T-helper 2 cell (primary cell): ENCODE measurements at places on chromosomes 1 and 21.

- no peak for DNase-seq
Measured at GRCh38 chr1:9389968-9390367, 97.3 kb downstream of the SPSB1 start.

DNA sequence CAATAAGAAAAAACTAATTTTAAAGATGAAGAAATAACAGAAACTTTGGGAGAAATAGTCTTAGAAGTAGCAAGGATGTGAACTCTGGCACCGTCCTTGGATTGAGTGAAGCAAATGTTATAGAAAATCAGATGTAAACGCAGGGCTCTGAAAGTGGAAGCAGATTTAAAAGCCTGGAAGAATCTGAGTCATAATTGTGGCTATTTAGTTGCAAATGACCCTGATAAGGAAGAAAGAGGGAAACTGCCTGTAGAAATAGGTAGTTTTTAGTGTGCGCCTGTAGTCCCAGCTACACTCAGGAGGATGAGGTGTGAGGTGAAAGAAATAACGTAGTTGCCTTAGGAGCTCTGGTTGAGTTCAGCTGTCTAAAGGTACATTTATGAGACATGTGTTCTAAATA lies 101.0 kb downstream of the NGF start:
- no peak for DNase-seq

DNA sequence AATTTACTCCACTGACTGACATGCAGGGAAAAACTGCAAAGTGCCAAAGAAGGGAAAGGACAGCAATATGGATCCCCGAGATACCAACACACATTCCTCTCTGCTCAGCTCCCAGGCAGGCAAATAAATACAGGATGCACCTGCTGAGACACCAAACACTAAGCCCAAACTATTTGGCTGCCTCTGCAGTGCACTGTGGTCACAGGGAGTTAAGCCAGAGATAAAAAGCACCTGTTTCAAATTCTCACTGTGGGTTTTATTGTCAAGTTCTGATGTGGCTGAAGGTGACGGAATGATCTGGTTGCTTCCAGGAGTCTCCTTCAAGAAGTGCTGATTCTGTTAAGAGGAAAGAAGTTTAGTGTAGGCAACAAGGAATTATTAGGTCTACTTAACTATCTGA lies 17.7 kb downstream of the TEX38 start:
- no peak for DNase-seq

DNA sequence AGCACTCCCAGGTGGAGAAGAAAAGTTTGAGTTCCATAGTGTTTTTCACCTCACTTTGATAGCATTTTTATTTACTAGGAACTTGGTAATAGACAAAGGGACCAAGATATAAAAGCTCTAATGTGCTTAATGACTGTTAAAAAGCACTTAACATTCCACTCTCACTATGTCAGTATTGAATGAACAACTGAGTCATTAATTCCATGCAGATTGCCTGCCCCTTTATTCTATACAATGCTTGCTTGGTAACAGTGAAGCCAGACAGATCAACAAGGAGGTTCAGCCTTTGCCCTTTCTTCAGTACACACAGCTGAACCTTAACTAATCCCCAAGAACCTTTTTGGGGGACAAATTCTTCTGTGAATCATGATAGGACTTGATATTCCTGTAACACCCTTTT lies 425.5 kb downstream of the NUF2 start:
- no peak for DNase-seq

DNA sequence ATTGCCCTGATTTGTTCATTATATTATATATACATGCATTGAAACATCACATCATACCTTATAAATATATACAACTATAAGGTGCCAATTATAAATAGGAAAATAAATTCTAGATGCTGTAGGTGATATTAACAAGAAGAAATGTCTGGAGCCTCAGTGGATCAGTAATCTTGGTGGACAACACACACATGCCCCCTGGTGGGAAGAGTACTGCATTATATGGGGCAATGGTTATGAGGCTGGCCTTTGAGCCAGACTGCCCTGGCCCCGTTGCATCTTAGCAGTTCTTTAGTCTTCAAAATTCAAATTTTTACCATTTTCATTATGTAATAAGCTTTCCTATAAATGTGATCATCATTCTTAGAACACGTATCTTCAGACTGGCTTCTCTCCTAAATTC lies 335.0 kb upstream of the GREM2 start:
- no peak for DNase-seq

DNA sequence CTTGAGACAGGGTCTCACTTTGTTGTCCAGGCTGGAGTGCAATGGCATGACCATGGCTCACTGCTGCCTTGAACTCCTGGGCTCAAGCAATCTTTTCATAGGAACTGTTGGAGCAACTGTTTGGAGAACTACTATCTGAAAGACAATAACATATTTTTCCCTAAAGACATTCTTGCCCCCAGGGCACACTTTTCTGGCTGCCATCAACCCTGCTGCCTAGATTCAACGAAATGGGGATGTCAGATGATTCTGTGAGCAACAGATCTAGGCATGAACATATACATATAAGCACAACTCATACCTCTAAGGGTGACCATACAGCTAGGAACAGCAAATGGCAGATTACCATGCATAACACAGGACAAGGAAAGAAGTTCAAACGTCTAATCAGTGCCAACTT lies 27.4 kb downstream of the JAK1 start:
- no peak for DNase-seq

DNA sequence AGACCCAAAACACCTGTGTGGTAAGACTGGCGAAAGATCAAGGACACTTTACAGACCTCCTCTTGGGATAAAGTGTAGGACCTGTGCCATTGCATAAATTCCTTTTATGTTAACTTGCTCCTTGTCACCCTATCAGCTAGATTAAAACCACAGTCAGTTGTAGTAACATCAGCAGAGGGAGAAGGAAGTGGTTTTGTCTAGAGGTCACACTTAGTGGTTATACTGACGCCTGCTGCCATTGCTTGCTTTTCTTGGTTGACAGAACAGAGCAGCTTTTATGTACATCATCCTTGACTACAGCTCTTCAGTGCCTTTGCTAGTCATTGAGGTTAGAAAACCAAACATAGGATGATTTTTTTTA lies 101.4 kb downstream of the PBX1 start:
- peak; percentile 90 for DNase-seq

DNA sequence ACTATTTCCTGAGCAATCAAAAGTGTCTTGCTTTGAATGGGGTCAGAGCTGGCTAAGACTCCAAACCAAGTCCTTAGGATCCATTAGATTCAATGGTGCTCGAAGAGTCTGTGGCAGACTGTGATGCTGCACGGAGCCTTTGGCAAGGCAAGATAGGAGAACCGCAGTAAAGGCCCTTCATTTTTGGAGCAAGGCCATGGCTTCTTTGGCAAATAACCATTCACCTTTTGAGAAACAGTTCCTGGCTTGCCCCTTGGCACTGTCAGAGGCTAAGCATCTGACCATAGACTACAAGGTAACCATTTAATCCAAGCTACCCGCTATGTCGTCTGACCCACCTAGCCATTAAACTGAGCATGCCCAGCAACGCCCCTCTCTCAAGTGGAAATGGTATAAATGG lies 45.2 kb downstream of the EDN2 start:
- no peak for DNase-seq

DNA sequence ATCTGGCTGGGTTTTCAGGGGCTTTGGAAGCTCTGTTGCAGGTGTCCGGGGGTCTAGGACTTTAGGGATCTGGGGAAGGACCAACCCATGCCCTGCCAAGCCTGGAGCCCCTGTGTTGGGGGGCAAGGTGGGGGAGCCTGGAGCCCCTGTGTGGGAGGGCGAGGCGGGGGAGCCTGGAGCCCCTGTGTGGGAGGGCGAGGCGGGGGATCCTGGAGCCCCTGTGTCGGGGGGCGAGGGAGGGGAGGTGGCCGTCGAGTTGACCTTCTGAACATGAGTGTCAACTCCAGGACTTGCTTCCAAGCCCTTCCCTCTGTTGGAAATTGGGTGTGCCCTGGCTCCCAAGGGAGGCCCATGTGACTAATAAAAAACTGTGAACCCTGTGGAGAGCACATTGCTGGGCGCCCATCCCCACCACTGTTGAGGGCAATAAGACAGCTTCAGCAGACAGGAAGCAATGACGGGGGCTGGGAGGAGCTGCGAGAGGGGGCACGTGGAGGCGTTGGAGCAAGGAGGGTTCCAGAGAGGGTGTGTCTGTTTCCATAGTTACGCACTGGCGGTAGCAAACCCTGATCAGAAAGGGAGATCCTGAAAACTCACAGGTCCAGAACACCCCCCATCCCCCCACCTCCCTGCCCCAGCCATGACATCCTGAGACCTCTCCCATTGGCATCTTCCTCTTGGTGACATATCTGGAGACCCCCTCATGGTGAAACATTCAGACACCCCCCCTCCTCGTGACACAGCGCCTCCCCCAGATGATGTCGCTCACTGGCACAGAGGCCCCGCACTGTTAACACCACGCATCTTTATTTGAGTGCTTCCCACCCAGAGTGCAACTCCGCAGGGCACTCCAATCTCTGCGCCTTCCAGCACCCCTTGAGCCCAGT lies 8.4 kb downstream of the MYBPH start:
- no peak for DNase-seq

DNA sequence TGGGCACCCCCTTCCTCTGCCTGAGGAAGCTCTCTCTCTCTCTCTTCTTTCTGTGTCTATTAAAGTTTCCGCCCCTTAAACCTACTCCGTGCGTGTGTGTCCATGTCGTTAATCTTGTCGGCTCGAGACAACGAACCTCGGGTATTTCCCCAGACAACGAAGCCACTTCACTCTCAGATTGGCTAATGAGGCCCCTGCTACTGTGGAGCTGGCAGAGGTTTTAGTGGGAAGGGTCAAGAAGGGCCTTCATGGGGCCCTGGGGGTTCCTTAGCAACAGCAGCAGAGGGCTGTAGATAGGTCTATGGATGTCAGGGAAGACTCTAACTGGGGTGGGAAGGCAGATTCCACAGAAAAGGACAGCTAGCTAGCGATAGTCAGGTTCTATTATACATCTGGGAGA lies 239.8 kb upstream of the RAB4A start:
- no peak for DNase-seq

GRCh38 chr1:99766378-99766800 lies at the start of gene FRRS1:
FRRS1 (minus strand) TSS chr1:99766635; CDS start chr1:99748768, 17,867 bp downstream.
- no peak for DNase-seq

GRCh38 chr1:177926201-177926600 lies 43.7 kb downstream of the SEC16B start:
- no peak for DNase-seq

GRCh38 chr1:155645034-155645598 lies 35.1 kb downstream of the MSTO1 start:
- DNase-seq = no peak

GRCh38 chr1:56188855-56189254 lies 390.5 kb downstream of the PLPP3 start:
- DNase-seq = no peak

GRCh38 chr1:224497714-224498573 lies 63.3 kb upstream of the WDR26 start:
- DNase-seq = peak; percentile 97

DNA sequence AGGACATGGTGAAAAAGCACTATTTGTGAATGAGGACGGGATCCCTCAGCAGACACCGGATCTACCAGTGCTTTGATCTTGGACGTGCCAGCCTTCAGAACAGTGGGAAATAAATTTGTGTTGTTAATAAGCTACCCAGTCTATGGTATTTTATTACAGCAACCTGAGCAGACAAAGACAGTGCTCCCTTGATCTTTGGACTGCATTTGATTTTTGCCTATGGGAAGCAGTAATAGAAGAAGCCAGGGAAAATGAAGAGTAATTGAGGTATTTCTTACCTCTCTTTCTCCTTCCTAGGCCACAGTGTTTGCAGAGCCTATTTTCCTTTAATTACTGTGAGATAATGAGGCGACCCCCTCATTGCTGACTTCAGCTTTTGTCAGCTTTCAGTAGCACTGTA lies 87.9 kb downstream of the PDE4B start:
- no peak for DNase-seq

DNA sequence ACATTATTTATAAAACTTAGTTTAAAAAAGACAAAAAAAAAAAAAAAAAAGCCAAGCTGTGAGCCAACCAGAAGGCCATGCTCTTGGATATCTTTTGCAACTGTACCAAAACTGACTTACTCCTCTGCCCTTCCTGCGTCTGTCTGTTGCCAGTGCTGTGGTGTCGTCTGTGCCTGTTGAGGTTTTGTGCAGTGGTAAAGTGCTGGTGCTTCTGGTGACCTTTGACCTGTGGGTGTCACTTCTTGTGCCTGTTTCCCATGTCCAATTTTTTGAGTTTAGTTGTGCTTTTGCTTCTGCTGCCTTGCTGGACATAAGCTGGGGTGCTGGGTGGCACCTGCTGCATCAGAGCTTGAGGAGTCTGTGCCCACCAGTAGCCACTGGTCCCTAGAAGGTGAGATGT lies 41.4 kb downstream of the RNF187 start:
- no peak for DNase-seq

DNA sequence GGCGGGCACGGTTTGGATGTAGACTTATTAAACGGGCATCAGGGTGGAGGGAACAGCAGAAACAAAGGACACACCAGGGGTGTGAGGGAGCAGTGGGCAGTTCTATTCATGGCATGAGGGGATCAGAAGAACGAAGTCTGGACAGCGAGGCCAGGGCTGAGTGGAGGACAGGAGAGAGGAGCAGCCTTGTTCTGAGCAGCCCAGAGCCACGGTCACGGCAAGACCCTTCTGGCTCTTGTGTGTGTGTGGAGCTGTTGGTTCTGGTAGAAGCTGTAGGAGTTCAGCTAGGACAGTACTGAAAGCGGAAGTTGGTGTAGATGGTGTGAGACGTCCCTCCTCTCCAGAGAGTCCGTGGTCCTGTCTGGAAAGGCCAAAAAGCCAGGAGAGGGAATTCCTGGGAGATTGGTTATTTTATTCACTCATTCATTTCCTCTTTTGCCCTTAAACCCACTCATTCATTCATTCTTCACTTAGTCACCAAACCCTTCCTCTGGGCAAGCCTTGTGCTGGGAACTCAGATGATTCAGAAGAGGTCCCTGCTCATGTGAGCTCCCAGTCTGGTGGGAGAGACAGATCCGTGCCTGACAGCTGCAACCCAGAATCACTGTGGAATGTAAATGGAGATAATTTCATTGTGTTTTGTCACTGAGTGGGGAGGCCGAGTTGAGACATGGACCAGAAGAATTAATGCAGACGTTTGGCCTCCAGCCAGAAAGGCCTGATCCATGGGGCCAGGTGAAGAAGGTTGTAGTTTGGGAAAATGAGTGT lies 4.1 kb upstream of the ACOT11 start:
- no peak for DNase-seq
